ENCODE measurements at places on chromosomes 2 and 18.

DNA sequence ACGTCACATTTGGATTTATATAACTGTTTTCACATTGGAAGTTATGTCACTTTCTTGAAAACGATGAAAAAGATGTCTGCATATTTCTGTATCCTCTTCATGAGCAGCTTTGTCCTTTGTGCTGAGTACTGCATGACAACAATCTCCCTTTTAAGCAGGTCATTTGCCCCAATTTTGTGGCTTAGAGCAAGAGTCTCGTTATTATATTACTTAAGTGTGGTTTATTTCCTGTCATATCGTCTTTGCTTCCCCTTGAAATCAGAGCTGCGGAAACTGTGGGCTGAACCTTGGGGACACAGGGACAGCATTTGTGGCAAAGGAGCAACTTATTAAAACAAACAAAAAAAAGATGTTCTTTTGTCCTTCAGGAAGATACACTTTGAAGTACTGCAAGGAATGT lies 254.0 kb upstream of the DSEL start:
- DNase-seq = no peak

GRCh38 chr2:176158186-176158591 lies 1.1 kb downstream of the HOXD3 start:
- no peak for DNase-seq

- no peak for DNase-seq
Observed at GRCh38 chr2:47119001-47119400, 36.1 kb downstream of the STPG4 start.

GRCh38 chr18:68734308-68734707 lies 19.4 kb upstream of the TMX3 start:
- no peak for DNase-seq

- DNase-seq = no peak
Observed at GRCh38 chr2:159571540-159572260, 44.6 kb downstream of the BAZ2B start.

DNA sequence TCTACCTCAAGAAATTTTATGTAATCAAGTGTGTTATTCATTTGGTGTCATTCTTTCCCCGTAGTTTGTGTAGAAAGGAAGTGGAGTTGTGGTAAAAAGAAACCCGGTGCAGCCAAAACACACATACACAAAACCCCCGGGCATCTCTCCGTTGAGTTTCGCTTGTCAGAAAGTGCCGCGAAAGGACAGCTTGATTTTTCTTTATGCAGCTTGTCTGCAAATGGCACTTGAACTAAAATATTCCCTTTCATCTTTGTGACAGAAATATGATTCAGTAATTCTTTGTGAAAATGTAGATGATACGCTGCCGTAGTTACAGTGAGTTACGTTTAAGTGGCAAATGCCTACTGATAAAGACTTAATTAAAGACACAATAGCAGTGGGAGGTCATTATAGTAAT lies 268.8 kb upstream of the SPRED2 start:
- no peak for DNase-seq

DNA sequence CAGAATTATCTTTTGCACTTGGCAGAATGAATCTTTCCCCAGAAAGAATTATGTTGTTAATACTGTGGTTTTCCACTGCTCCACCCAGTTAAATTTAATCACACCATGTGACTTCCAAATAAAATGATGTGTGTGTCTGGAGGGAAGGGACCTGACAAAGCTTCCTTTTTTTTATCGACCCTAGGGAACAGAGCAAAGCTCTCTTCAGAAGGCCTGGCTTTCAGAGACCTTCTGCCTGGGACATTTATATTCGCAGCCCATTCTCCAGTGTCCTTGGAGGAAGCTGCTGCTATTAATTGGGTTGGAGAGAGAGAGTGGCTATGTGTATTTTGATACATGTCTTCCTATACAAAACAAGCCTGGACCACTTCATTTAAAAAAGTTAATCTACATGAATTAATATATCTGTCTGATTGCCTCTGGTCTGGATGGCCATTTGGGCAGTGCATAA lies 233.7 kb downstream of the PRKCE start:
- DNase-seq = no peak

- no peak for DNase-seq
Observed at GRCh38 chr2:10916953-10917352, 5.2 kb downstream of the KCNF1 start.

- DNase-seq = no peak
Observed at GRCh38 chr18:49655266-49656072, 93.6 kb downstream of the LIPG start.

DNA sequence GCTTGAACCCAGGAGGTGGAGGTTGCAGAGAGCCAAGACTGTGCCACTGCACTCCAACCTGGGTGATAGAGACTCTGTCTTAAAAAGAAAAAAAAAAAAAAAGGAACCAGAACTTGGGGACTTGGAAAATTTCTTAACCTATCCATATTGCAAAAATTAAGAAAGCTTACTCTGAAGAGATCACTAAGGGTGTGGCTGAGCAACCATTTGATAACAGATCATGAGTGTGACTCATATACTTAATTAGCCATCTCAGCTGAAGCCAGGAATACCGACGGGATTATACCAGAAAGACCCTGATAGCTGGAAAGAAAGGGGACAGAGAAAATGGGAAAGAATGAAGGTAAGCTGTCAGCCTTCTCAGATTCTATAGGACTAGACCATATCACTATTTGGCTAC lies 7.1 kb upstream of the ADD2 start:
- no peak for DNase-seq

GRCh38 chr18:5425721-5426120 lies 118.1 kb downstream of the EPB41L3 start:
- DNase-seq = no peak

- DNase-seq = no peak
Observed at GRCh38 chr2:71309-72035, 25.2 kb upstream of the FAM110C start.

DNA sequence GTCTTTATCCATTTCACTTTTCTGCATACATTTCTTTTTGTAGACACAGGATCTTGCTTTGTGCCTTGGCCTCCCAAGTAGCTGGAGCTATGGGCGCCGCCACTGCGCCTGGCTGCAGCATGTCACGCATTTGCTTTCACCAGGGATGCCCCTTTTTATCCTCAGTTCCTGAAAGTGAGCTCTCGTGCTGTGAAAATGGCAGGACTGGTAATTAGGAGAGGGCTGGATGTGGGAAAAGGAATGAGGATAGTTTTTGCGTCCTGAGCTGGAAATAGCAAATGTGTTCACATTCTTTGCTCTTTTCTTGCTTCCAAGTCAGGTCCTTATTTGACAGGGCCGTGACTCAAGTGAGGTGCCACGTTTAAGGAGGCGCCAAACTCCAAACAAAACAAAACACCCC lies 104.6 kb downstream of the LDLRAD4 start:
- DNase-seq = no peak

DNA sequence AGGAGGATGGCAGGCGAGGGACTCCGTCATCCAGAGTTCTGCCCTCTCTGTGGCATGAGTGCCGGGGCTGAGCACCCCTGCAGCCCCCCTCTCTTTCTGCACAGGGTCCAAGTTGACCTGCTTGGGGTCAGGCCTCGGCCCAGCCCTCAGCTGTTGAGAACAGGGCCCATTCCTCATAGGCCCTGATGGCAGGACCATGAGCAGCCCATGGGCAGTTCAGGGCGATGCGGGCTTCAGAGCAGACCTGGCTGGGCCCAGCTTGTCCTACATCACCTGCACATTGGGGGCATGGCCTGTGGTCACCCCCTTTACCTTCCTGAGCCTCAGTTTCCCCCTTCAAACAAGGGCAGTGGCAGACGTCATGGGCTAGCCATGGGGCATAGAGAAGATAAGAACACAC lies 238.1 kb downstream of the SEPTIN10 start:
- DNase-seq = no peak

DNA sequence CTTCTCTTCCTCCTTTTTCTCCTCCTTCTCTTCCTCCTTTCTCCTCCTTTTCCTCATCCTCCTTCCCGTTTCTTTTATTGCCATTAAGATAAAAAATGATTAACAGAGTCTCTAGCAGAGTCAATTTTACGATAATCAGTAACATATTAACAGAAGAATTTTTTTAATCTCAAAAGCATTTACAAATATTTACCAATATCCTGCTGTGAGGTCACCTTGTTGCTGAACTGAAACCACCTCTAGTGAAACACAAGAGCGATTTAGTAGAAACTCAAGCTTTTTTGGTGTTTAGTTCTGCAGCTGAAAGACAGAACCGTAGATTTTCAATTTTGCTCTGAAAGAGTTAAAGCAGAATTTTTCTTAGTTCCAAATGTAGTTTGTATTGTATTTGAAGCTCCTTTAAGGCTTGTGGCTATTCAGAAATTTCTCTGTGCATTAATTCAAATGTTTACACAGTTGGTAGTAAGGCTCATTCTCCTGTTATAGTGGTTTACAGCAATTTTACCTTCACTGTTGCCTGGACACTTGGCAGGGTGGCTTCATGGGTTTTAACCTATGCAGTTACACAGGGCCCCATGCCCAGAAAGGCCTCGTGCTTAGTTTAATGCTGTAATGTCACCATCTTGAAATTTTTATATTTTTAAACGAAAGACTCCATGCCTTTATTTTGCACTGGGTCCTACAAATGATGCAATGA lies 1106.6 kb upstream of the FAM98A start:
- DNase-seq = no peak

GRCh38 chr2:100887713-100888495 lies 68.0 kb downstream of the NPAS2 start:
- no peak for DNase-seq

- peak; percentile 37 for DNase-seq
Observed at GRCh38 chr2:170770008-170770605, at the start of gene ERICH2. ERICH2 (plus strand) TSS chr2:170770378; CDS start chr2:170770682, 304 bp downstream.

GRCh38 chr2:181371195-181371594 lies 86.0 kb upstream of the ITGA4 start:
- DNase-seq = no peak

DNA sequence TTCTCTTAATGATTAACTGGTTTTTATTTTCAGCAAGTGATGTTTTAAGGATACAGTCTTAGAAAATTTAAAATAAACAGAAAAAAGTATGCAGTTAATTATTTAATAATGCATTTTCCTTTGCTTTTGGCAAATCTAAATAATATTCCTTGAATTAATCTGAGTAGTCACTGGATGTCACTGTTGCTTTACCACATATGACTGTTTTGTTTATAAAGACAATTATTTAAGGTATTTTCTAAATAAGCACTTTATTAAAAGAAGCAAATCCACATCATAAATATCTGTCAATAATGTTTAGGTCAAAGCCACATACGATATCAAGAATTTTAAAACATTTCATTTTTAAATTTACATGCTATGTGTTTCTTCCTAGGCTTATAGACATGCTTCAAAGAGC lies 40.6 kb upstream of the TFPI start:
- DNase-seq = no peak

GRCh38 chr2:228407821-228408220 lies 226.3 kb upstream of the SPHKAP start:
- DNase-seq = no peak

DNA sequence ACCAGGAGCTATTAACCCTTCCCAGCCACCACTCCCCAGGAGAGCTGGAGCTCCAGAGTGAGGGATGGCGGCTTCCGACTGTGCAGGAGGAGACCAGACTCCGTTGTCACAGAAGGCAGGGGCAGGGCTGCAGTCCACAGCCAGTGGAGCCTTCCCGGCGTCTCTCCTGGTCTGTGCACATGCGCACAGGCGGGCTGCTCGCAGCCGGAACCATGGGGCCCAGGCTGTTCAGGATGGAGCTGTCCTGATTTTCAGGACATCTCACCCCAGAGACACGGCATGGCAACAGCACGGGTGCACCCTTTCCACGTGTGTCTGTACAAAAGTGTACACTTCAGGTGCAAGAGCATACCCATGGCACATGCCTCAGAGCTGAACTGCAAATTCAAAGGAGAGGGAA lies 28.9 kb downstream of the EIPR1 start:
- no peak for DNase-seq

DNA sequence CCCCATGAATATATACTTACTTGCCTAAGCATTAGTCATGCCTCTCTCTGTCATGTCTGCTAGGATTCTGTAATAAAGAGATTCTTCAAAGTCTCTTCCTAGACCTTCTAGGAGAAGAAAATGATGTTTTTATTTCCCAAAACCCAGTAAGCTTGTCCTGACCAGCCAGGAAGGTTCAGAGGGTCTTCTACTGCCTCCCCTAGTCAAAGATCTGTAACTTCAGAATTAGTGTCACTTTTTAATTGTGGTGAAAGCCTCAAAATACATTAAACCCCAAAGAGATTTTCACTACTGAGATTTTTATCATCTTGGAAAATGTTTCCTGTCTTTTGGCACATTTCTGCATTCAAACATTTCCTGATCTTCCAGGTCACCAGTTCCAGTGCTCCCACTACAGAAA lies 232.9 kb upstream of the STK17B start:
- no peak for DNase-seq

GRCh38 chr2:64311948-64312621 lies 141.9 kb upstream of the LGALSL start:
- DNase-seq = no peak

Data from iPS DF 6.9 (cell line).